Endothelial cell of umbilical vein (primary cell): ENCODE measurements at places on chromosomes 6 and 20.

- H3K4me1 ChIP-seq = no peaks in the 10 kb centered on the region
- no peak overlapping the region for H3K4me3 ChIP-seq
- no peak overlapping the region for H3K27ac ChIP-seq
- no peaks in the 10 kb centered on the region for H3K36me3 ChIP-seq
- H3K27me3 ChIP-seq = no peaks in the 10 kb centered on the region
- DNase-seq = no peak
Observed at GRCh38 chr20:12673352-12673751, 335.4 kb upstream of the SPTLC3 start.

GRCh38 chr6:162364488-162364887 is 363.1 kb downstream of the PRKN start:
- H3K4me3 ChIP-seq = no peak overlapping the region
- H3K36me3 ChIP-seq = no peaks in the 10 kb centered on the region
- H3K27me3 ChIP-seq = no peaks in the 10 kb centered on the region
- H3K4me1 ChIP-seq = no peaks in the 10 kb centered on the region
- H3K27ac ChIP-seq = no peak overlapping the region
- DNase-seq = no peak

DNA sequence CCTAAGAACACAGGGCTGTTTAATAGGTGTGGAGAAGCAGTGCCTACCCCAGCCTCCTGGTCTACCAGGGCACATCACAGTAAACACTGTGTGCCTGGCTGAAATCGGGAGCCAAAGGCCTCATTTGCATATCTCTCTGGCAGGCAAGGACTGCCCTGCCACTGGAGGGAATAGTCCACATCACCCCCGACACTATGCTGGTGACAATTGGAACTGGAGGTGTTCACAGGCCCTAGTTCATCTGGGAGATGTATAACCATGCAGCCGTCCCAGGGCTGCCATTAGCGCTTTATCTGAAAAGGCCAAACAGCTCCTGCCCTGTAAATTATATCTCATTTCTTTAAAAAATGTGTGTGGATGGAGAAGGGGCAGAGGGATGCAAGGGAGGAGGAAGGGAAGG is 150.3 kb downstream of the LINC00237 start:
- H3K27me3 ChIP-seq = no peaks in the 10 kb centered on the region
- DNase-seq = no peak
- H3K27ac ChIP-seq = no peak overlapping the region
- H3K36me3 ChIP-seq = no peaks in the 10 kb centered on the region
- H3K4me1 ChIP-seq = no peaks in the 10 kb centered on the region
- H3K4me3 ChIP-seq = no peak overlapping the region

DNA sequence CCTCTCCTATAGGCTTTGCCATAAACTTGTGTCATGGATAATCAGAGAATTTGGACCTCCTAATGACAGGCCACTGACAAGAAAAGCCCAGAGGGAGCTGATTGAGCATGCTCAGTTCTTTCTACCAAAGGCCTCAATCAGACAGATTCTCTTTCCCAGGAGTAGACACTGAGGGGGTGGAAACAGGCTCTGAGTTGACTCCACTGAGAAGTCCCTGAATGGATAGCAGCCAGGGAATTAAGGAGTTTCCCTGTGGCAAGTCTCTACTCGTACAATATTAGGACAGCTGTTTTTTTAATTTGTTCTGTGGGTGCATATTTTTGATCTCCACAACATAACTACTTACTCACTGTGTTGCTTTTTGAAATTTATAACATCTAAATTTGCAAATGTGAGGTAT is 63.3 kb downstream of the SLC16A10 start:
- no peaks in the 10 kb centered on the region for H3K4me1 ChIP-seq
- no peaks in the 10 kb centered on the region for H3K36me3 ChIP-seq
- no peak for DNase-seq
- H3K27ac ChIP-seq = no peak overlapping the region

- H3K4me3 ChIP-seq = no peak overlapping the region
- H3K27ac ChIP-seq = no peak overlapping the region
- H3K27me3 ChIP-seq = peaks cover 4% of the 10 kb centered on the region
- no peak for DNase-seq
- no peaks in the 10 kb centered on the region for H3K4me1 ChIP-seq
Observed at GRCh38 chr20:57582029-57582378, 21.1 kb downstream of the PCK1 start.

DNA sequence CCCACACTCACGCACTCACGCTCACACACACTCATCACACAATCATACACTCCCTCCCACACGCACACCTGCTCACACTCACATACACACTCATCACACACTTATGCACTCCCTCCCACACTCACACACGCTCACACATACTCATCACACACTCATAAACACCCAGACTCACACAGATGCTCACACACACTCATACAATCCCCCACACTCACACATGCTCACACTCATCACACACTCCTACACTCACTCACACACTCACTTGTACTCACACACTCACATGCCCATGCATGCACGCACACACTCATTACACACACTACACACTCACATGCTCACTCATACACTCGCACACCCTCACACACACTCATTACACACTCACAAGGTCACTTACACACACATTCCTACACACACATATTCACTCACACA is 131.1 kb upstream of the PDE10A start:
- no peaks in the 10 kb centered on the region for H3K27me3 ChIP-seq
- no peaks in the 10 kb centered on the region for H3K4me1 ChIP-seq
- no peaks in the 10 kb centered on the region for H3K36me3 ChIP-seq
- no peak overlapping the region for H3K4me3 ChIP-seq

GRCh38 chr6:73231986-73232391 is 6.7 kb upstream of the KHDC1L start:
- H3K4me3 ChIP-seq = no peak overlapping the region
- H3K4me1 ChIP-seq = no peaks in the 10 kb centered on the region
- H3K27me3 ChIP-seq = no peaks in the 10 kb centered on the region
- H3K27ac ChIP-seq = no peak overlapping the region
- no peaks in the 10 kb centered on the region for H3K36me3 ChIP-seq
- no peak for DNase-seq

DNA sequence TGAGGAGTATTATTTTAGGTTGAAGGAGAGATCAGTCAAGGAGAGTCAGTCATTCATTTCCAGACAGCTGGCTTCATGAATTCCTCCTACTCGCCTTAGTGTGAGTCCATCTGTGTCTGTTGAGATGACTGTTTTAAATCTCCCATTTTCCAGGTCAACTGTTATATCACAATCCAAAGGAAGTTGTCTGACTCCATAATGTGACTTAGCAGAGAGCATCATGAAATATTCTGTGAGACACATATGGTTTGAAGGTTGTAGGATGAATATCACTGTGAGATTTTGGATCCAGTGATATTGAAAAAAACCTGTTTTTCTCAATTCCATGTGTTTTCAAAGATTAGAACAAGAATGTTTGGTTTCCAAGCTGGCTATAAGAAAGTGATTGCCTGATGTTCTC is 530.2 kb upstream of the MAN1A1 start:
- H3K4me1 ChIP-seq = no peaks in the 10 kb centered on the region
- H3K27ac ChIP-seq = no peak overlapping the region
- H3K36me3 ChIP-seq = no peaks in the 10 kb centered on the region
- H3K4me3 ChIP-seq = no peak overlapping the region
